ENCODE measurements at places on chromosomes 5 and 9.

DNA sequence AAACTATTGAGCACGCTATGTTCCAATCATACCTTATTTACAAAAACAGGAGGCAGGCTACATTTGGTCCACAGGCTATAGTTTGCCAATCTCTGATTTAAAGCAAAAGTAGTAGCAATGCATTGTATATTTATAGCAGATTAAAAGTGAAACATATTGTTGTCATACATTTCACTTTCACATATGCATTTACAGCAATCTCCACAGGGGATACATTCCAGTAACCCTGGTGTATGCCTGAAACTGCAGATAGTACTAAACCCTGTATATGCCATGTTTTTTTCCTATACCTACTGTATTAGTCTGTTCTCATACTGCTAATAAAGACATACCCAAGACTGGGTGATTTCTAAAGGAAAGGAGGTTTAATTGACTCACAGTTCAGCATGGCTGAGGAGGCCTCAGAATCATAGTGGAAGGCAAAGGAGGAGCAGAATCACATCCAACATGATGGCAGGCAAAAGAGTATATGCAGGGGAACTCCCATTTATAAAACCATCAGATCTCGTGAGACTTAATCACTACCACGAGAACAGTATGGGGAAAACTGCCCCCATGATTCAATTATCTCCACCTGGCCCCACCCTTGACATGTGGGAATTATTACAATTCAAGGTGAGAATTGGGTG is 5.9 kb upstream of the CSF1R start:
- DNase-seq, result no peak

DNA sequence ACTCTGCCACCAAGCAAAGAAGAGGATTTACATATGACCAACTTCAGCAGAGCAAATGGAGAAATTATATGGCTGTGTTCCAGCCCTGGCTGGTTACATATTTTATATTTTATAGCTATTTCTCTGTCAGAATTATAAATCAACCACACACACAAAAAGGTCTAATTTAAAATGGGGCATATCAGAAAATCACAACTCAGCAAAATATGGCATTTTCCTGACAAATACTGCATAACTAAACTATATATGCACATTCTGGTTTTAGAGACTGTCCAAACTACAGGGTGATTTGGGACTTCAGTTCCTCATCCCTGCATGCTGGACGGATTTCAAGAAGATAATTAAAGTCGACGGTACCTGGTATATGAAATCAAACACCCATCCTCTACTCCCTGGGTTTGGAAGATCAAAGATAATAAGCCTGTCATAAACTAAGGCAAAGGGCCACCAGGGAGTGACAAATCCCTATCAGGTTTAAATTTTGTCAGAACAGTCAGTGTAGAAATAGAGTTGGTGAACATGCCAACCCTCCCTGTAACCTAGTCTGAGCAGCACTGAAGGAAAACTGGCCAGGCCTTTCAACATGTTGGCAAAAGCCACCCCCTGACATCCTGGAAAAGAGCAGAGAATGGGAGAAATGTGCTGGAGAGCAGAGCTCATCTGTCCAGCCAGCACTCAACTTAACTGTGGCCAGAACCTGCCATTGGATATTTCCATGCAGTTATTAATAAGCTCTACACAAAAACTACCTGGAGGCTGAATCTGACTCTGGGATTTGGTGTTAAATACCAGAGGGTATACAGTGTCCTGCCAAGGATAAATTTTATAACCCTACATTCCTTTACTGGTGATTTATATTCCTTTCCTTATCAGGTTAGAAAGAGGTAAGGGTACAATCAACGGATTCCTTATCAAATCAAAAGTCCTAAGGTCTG is 235.7 kb downstream of the ENC1 start:
- DNase-seq, result no peak

GRCh38 chr5:175842506-175842905 is 28.9 kb upstream of the CPLX2 start:
- DNase-seq, result no peak

DNA sequence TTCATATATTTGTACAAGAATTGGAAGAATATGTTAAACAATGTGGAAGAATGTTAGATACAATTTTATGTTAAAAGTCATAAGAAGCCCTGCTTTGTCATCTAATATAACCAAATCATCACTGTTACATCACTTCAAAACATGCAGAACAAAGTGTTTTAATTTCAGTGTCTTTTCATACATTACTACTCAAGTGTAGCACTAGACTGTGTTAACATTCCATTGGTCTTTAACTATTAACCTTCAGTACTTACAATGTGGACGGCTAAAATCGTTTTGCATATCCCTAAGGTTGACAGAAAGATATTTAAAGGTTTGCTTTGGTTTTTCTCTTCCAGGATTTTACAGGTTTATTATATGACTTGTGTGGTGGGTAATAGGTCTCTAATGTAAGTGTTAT is 50.9 kb downstream of the VCAN start:
- no peak for DNase-seq

- DNase-seq, result no peak
Measured at GRCh38 chr9:135309763-135310125, 169.8 kb upstream of the PPP1R26 start.

DNA sequence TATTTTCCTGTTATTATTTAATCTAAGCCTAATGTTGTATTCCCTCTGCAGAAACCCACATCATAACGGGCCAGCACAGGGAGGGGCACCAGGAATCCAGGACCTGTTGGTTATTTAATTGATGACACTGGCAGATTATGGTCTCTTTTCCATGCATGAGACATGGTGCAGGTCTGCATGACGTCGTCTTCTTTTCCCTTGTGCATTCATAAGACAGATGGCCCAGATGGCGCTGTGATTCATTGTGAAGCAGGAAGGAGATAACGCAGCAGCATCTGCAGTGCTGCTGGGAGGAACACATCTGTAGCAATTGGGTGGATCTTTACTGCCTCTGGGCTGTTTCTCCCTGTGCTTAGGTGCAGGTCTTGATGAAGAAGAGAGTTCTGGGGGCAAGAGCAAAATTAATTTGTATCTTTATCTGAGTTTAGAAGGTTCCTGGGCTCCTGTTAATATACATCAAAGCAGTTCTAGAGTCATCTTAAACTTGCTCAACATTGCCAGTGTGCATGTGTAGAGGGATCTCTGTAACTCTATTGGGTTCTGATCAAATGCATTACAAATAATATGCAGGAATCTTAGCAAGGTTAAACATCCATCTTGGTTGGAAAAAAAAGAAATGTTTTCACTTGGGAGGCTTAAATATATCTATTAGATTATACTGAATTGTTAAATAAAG is 176.1 kb downstream of the PCSK1 start:
- no peak for DNase-seq

DNA sequence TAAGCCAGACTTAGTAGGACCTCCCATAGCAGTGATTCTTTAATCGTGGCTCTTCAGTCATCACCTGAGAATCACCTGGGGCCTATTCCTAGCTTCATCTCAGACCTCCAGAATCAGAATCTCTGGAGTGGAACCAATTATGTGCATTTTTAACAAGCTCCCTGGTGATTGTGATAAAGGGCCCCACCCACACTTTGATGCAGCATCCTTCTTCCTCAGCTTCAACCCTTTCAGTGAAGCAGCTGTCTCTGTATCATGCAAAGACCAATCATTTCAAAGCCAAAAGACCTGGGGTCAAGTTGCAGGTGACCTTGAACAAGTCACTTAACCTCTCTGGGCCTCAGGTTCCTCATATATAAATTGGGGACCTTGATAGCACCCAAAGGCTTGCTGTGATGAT is 17.1 kb downstream of the FBXO10 start:
- DNase-seq, result no peak

- no peak for DNase-seq
Measured at GRCh38 chr5:139946006-139946405, 97.1 kb downstream of the NRG2 start.

DNA sequence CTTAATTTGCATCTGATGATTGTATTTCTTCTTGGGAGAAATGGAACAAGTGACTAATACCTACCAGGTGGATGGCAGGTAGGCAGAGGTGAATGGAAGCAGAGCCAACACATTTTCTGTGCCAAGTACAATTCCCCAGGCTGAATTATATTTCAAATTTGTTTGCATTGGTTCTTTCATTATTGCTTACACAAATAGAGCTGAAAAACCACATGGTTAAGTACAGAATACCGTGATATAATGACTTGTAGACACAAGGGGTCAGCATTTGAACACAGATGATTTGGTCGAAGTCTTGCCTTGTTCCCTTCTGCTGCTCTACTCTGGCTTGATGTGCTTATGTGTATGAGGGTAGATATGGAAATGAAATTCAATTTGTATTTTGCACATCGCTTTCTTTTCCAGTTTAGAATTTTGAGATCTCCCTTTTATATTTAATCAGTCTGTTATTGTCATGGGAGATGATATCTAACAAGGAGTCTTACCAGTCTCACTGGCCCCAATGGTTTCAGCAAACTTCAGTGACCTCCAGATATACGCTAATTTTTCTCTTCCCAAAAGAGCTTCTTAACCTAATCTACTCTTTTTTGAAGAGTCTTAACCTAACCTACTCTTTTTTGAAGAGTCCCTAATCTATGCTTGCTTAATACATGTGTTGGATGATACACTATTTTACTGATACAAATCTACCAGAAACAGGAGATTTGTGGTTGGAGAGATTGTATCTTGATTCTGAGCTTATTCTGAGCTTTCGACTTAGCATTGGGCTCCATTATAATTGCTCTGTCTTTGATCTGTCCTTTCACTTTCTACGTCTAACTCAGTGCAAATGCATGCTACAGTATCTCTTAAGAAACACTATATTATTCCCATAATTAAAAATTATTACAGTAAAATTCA is 88.1 kb downstream of the PCSK1 start:
- no peak for DNase-seq

DNA sequence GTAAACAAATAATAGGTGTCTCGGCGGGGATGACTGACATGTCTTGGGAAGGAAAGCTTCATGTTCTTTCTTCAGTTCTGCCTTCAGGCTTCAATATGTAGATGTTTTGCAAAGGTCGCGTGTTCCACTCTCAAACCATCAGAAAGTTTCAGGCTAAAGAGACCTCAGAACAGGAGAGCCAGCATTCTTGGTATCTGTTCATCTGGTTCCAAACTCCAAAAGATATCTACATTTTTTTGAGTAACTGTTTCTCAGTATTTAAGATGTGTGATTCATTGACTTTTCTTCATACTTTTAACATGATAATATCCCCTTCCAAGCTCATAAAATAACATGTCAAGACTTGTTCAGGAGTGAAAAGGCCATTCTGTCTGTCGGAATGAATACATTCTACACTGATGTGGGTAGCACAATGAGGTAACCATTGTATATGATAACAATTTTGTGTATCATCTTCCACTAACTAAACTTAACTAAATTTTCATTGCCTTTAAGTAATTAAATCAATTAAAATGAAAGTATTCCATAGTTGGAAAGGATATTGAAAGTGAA is 183.6 kb downstream of the CFAP90 start:
- no peak for DNase-seq

- peak; percentile 38 for DNase-seq
Measured at GRCh38 chr5:134590992-134591659, 41.5 kb downstream of the SAR1B start.

- DNase-seq, result no peak
Measured at GRCh38 chr5:87002485-87002884, 265.2 kb upstream of the RASA1 start.

- DNase-seq, result no peak
Measured at GRCh38 chr9:134377976-134378375, 51.7 kb downstream of the RXRA start.

- DNase-seq, result no peak
Measured at GRCh38 chr9:99445371-99445891, 223.3 kb downstream of the SEC61B start.

DNA sequence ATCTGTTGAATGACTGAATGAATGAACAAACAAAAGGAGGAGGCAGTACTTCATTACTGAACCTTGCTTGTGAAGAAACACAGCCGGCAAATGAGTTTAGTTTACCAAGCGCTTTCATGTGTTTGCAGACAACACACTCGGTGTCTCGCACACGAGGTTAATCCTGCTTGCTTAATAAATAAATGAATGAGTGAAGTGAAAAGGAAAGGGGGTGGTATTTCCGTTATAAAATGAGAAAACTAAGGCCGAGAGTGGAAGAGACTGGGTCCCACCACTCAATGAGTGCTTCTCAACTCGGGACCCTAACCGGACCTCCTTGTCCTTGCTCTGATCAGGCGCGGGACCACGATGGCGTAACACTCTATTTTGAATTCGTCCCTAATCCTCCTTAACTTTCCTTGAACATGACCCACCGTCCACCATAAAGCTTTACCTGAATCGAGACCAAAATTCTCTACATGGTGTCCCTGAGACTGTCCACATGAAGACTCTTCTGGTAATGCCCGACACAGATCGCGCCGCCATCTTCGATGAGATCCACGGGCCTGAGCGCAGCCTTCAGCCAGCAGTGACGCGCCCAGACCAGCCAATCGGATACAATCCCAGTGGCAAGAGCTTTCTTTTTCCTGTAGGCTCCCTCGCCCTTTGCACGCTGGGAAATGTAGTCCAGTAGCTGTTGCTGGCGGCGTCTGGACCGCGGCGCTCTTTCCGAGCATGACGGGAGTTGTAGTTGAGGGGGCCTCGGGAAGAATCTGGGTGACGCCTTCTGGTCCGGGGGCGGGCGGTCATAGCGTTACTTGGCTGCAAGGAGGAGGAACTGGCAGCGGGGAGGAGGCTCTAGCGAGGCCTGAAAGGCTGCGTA is at the start of the genes MRPL50 and ZNF189:
Gene MRPL50, minus strand, starts transcription at position 551 of the 862 bp plus-strand sequence. Its CDS starts 26 bp downstream, at position 525.
Gene ZNF189, plus strand, starts transcription at position 784 of the 862 bp plus-strand sequence. CDS start 306 bp downstream, outside the sequence.
- DNase-seq, result peak; percentile 93

- no peak for DNase-seq
Measured at GRCh38 chr9:112080831-112081542, 94.1 kb downstream of the SUSD1 start.

DNA sequence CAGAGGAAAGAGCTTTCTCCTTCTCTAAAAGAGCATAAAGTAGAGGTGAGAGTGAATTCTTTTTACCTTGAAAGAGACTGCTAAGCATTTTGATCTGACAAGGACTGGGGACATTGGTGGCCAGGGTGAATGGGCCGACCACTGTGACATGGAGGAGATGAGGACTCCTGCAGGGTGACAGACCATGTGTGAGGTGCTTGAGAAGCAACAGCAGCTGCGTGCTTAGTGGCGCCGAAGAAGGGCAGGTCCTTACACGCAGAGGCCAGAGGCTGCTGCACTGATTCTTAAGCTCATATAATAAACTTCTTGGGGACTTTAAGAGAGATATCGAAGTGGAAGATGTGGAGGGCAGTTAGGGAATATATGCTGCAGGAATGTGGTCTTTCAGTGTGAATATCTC is 8.7 kb upstream of the JAKMIP2 start:
- no peak for DNase-seq

GRCh38 chr9:5470122-5470521 is 19.8 kb downstream of the CD274 start:
- no peak for DNase-seq

DNA sequence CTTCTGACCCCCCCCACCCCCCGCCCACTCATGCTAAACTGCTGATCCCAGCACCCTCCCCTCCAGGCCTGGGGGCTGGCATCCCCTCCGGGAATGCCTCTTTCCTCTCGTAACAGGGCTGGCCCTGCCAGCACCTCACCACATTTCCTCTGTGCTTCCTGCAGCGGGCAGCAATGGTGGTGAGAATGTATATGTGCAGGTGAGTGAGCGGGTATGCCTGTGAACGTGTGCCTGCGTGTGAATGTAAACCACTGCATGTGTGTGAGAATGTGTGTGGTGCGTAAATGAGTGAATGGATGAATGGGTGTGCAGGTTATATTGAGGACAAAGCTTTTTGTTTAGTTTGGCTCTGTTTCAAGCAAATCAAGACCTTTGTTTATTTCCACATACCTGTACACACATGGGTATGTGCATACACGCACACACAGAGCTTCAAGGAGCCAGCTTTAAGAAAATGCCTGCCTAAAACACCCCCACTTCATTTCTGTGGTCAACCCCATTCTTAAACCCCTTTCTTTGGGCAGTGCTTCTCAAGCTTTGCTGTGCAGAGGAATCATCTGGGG is 95.7 kb upstream of the SHB start:
- no peak for DNase-seq

Data from stimulated activated CD4-positive, alpha-beta T cell treated with anti-CD3 and anti-CD28 coated beads, Interleukin-4, amount 100 ng/mL, for 1 hour (primary cell).